ENCODE measurements at places on chromosomes 7 and 10.

DNA sequence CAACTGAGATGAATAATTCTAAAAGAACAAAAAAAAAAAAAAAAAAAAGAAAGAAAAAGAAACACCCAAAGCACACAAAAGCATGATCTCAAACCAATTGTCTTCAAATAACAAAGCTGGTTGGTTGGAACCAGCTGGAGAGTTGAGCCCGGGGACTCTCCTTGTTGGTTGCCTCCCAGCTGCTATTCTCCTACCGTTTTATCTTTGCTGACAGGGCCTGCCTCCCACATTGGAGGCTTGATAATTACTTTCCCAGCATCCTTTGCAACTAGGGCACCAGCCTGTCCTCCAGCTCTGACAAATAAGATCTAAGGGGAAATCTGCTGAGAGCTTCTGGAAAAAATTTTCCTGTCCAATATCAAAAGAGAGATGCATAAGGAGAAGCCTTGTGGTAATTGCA lies 6.8 kb downstream of the PON1 start:
- no peak for DNase-seq

GRCh38 chr10:47118326-47118725 lies 181.7 kb upstream of the GDF10 start:
- DNase-seq = no peak

GRCh38 chr7:64180989-64181388 lies 26.0 kb upstream of the ZNF735 start:
- DNase-seq = no peak

DNA sequence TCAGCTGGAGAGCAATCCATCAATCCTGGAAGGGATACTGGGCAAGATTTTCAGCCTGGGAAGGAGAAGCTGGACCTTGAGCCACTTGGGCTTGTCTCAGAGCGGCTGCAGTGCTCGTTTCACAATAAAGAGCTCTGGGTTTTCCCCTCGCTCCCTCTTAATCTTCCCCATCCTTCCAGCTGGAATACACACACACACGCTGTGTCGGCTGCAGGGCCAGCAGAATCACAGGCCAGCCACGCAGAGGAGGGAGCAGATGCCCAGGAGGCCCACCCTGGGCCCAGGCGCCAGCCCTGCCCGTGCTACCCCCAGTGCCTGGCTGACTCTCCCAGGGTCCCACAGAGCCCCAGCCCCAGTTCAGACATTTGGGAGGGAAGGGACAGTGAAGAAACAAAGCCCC lies 255.1 kb downstream of the TNS3 start:
- no peak for DNase-seq

DNA sequence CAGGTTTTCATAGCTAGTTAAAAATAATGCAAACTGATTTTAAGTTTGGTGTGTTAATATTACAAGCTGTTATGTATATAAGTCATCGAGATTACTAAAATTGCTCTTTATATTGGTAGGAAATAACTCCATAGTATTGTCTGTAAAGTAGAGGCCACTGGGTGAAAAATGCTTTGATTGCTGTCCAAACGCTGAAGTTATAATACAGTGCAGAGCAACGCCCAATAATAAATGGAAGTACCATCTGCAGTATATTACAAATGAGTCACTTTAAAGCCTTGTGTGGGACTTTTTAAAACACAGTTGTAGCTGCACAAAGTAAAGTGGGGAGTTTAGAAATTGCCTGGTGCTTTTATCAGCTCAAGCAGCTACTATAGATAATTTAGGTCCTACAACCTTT lies 196.1 kb downstream of the NXPH1 start:
- no peak for DNase-seq

GRCh38 chr10:118590334-118590733 lies 5.1 kb downstream of the PRLHR start:
- DNase-seq = no peak

- peak; percentile 14 for DNase-seq
Observed at GRCh38 chr10:112951359-112952281, 1.6 kb downstream of the TCF7L2 start.
